Upper lobe of right lung (tissue), 1 donor: ENCODE measurements at places on chromosomes 7 and 10.

- DNase-seq: no peak
Observed at GRCh38 chr7:125427676-125428075, 498.1 kb upstream of the POT1 start.

GRCh38 chr7:14294637-14295036, 305.2 kb upstream of the ETV1 start:
- no peak for DNase-seq

GRCh38 chr10:113576852-113577251, 24.0 kb downstream of the HABP2 start:
- no peak for DNase-seq

- no peak for DNase-seq
Observed at GRCh38 chr10:28082316-28082715, 83.4 kb upstream of the ODAD2 start.

- DNase-seq: no peak
Observed at GRCh38 chr7:23468526-23469149, 1.7 kb downstream of the IGF2BP3 start.

- no peak for DNase-seq
Observed at GRCh38 chr7:139033346-139034114, 2.3 kb downstream of the ZC3HAV1L start.

DNA sequence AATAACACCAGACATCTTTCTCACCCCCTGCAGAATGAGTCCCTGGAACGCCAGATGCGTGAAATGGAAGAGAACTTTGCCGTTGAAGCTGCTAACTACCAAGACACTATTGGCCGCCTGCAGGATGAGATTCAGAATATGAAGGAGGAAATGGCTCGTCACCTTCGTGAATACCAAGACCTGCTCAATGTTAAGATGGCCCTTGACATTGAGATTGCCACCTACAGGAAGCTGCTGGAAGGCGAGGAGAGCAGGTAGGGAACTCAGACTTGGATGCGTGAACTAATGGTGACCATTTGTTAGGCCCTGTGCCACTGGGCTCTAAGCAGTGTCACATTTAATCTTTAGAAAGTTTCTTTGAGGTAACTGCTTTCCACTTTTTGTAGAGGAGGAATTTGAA, 7.1 kb downstream of the VIM start:
- DNase-seq: no peak

DNA sequence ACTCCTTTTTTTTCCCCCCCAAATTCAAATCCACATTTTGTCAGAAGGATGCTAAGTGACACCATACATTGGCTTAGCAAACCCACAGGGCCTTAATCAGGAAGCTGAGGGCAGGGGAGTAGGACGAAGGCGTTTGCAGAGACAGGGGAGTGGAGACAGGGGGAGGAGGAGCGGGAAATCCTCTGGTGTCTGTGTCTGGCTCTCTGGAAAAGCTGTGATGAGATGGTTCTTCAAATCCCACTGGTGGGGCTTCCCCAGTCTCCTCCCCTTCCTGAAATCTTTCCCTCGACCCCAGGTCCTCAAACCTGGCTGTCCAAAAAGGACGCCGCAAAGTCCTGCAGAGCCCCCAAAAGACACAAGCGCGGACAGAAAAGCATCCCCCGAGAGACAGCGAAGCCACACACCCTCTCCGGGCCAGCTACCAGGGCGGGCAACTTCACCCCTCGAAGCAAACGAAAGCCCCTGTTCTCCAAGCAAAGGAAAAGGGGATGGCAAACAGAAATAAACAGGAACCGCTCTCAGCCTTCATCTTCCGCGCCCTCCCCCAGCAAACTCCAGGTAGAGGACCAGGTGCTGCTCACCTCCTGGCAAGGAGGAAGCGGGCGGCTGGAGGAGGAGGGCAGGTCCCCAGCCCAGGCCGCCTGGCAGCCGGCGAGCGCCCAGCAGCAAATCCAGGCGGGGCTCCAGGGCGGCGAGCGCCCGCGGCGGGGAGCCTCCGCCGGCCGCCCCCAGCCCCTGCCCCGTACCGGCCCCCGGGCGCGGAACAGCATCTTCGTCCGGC, 520 bp downstream of the ELAPOR2 start:
- DNase-seq: peak; percentile 76

DNA sequence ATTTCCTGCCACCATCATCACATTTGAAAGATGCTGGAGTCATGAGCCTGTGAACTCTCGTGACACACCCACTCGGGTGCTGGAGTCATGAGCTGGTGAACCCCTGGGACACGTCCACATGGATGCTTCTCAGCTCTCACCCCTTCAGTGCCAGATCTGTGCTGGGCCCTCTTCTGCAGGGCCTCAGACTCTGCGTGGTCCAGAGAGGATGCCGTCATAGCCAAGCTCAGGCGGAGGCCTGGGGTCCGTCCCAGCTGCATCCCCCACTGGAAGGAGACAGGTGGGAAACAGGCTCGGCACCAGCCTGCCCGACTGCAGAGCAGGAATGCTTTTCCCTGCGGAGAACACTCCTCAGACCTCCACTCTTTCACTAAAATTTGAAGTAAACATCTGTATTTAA, 156.5 kb upstream of the PPP2R2D start:
- DNase-seq: peak; percentile 51
